HAP-1 (cell line): ENCODE measurements at places on chromosomes 5 and 9.

DNA sequence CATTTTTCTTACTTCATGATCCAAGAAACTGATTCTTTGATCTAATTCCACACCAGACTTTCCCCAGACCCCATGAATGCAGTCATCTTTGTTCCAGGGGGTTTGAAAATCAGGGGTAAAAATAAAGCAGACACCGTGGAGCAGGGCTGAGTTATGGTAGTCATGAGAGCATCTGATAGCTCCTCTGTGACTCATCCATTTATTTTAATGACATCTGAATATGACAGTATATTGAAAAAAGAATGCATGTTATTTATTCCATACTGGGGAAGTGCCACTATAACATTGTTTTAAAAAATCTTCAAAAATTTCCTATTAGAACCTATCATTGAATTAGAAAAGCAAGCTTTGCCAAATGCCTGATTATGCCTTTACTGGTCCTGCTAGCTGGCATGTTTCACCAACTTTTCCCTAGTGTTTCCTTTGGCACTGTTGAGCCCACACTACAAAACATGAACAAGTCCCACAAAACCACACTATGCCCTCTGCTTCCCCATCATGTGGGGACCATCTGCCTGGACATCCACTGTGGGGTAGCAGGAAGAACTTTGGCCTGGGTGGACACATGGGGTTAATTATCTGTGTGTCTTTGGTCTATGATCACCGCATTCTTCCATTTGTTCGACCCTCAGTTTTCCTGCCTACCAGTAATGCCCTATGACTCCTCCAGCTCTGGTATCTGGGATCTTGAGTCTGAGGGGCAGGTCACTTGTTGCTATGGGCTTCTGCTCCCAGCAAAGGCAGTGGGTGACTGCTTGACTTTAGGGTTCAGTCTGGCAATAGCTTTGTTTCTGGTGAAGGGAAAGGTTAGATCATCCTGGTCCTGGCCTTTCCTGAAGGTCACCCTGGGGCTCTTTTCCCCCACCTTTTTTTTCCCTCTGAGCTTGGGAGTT is 82.7 kb upstream of the PANK3 start:
- no peak for DNase-seq

- no peak for DNase-seq
These were observed 8.7 kb downstream of the ACSL6 start for GRCh38 chr5:132002757-132003156.

DNA sequence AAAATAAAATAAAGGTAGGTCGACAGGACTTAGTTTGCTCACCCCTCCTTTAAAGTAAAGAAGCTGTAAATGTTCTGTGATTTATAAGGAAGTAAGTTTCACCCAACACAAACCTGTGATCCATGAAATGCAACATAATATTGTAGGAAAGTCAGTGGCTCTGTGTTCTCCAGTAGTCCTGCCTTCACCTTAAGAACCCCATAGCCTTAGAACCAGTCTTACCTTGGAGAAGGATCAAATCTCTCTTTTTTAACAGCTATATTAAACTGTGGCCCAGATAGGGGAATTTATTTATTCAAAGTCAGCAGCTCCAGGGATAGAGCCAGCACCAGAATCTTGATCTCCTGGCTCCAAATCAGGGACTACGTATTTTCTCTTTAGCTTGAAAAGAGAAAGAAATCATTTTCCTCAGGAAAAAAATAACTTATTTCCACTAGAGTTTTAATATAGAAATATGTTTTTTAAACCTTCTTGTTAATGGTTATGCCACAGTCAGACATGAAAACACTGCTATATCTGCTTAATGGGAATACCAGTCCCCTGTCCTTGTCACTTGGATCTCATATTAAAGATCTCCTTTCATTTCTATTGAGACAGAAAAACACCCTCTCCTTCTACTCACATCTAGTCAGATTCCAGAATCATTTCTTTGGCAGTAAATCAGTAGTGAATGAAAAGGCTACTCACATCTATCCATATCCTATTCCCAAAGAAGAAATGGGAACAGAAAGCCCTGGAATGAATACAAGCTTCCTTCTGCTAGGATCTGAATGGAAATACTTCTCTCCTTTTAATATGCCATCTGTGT is 269.2 kb upstream of the TNC start:
- DNase-seq: no peak

DNA sequence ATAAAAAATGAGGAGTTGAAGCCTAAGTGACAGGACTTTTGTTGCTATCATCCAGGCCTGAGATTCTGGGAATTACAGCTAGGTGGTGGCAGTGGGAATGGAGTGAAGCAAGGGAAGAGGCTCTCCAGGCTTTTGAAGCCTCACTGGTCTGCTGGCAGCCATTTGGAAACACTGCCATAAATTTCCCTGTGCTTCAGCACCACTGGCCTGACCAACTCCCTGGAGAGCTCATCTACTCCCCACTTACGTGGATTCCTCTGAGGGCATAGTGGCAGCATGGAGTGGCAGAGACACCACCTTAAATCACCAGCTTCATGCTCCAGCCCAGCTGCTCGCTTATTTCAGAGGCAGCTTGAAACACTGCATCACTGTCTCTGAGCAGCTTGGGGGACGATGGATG is 518.2 kb downstream of the TLR4 start:
- DNase-seq: no peak

- no peak for DNase-seq
These were observed 2.0 kb downstream of the CYFIP2 start for GRCh38 chr5:157267761-157268480.

- no peak for DNase-seq
These were observed 116.3 kb downstream of the BASP1 start for GRCh38 chr5:17333755-17334154.

- no peak for DNase-seq
These were observed 157.6 kb downstream of the ACTL7B start for GRCh38 chr9:108698231-108698630.

DNA sequence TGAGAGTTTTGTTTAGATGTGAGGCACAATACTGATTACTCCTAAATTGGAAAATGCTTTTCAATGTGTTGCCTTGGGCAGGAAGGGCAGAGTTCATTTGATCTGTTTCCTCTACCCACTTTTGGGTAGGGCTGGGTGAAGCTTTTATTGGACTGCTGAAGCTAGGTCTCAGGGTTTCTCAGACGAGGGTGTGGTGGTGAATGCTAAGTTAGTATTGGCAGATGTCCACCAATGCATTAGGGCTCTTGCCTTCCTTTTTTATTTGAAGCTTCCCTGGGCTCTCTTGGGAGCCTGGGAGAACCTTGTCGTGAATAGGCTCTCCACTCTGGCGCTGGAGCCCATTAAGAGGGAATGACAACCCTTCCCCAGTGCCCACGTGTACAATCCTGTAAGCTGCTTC is 23.1 kb downstream of the SPTAN1 start:
- no peak for DNase-seq

GRCh38 chr5:132010645-132010988 is 841 bp downstream of the ACSL6 start:
- DNase-seq: no peak
